ENCODE measurements at places on chromosomes 1 and 21. TPM values are rescaled to one million over a fixed set of nuclear protein-coding genes. Genes with fewer than 3 reads are reported as not detected.

The CD52 gene
- total RNA-seq = 499 TPM

DNA sequence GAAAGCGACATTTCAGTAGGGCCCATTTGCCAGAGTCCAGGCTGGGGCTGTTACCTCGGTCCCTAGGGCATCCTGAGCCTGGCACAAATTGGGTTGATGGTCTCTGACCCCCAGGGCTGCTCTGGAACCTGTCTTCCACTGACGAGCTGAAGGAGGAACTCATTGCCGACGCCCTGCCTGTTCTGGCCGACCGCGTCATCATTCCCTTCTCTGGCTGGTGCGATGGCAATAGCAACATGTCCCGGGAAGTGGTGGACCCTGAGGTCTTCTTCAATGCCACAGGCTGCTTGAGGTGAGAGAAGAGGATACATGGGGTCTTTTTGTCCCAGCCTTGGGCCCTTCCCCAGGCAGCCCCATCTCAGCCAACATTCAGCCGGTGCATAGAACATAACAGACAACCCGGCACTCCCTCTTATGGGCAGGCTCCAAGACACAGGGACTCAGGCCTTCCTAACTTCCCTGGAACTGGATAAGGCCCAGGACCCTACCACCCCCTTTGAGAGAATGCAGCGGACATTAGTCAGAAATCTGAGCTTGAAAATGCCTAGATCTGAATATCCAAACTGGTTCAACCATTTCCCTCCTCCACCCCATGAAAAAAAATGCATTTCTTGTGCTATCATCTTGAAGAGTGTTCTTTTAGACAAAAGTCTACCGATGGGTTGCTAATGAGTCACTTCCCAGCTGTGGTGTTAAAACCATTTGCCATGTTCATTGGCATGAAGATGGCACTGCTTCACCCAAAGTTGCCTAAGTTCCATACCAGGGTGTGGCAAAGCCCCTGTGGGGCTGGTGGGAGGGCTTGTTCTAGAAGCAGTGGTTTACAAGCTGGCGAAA lies 35.4 kb downstream of the PKP1 start:
- no peak for DNase-seq

- no peak for DNase-seq
Measured at GRCh38 chr1:115099693-115100050, 10.4 kb upstream of the TSPAN2 start.

DNA sequence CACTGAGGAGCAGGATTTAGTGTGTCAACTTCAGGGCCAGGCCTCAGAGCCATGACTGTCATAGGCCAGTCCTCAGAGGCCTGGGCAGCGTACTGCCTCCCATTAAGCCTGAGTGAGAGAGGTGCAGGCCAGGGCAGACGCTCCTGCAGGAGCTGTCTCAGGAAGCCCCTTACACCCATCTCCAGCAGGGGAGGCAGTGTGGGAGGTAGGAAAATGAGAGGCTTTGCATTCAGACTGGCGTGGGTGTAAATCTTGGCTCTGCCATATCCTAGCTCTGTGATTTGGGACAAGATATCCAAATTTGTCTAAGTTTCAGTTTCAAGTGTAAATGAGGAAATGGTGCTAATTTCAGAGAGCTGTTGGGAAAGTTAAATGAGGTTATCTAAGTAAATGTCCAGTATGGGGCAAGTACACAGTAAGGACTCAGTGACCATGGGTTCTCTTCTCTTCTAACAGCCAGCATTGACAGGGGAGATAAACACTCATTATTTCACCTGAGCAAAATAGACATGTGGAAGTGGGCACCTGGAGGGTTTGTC lies 184.1 kb downstream of the ZSCAN20 start:
- no peak for DNase-seq

DNA sequence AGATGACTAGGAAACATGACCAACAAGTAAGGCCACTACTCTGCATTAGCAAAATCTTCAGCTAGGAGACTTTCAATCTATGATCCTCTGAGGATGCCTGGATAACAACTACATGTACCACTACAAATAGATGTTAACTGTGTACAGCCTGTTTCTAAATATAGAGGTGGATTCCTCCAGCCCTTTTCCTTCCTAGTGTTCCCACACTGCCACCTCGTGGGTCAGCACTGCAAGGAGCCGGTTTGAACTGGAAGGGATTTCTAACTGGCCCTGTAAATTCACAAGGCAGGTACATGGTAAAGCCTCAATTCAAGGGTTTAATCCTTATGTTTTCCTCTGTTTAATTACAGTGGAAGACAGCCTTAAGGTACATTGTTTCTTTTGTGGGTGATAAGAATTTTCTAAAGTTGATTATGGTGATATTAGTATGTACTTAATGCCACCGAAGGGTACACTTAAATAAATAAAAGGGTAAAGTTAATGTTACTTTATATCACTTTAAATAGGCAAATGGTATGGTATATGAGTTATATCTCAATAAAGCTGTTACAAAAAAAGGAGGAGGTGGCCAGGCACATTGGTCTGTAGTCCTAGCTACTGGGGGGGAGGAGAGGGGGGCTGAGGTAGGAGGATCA lies 14.4 kb downstream of the SMYD3 start:
- DNase-seq = no peak

The ACTL8 gene
- not detected for total RNA-seq

GRCh38 chr1:208126108-208126507 lies 118.1 kb downstream of the PLXNA2 start:
- DNase-seq = no peak

The MX1 gene
- total RNA-seq = 64.2 TPM

Data from activated B cell treated with CpG ODN at 0.5 μM for 24 hours (primary cell).